ENCODE measurements at places on chromosomes 7 and 10. TPM values are rescaled to one million over a fixed set of nuclear protein-coding genes. Genes with fewer than 3 reads are reported as not detected.
A peak's percentile ranks its signal among the peaks of the same experiment; 100 is the strongest.

GSTO2 gene
- total RNA-seq = 3.0 TPM

DNA sequence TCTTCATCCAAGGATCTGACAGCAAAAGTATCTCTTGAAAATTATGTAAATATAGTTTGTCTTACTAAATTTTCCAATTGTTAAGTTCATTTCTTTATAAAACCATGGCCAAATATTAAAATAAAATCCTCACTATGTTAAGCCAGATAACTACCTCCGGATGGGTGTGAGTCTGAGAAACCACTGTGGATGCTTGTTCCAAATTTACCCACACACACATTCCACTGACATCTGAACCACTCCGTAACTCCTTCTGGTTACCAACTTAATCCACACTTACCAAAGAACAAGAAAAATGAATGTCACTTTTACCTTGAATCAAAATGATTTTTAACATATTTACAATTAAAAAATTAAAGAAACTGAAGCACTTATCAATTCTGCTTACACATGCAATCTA lies 19.7 kb downstream of the CYTH3 start:
- H3K36me3 ChIP-seq = no peaks in the 10 kb centered on the region
- H3K4me1 ChIP-seq = peaks cover 78% of the 10 kb centered on the region
- H3K4me3 ChIP-seq = peak overlapping the region; percentile 15
- no peaks in the 10 kb centered on the region for H3K27me3 ChIP-seq
- peak overlapping the region; percentile 36 for H3K27ac ChIP-seq

DNA sequence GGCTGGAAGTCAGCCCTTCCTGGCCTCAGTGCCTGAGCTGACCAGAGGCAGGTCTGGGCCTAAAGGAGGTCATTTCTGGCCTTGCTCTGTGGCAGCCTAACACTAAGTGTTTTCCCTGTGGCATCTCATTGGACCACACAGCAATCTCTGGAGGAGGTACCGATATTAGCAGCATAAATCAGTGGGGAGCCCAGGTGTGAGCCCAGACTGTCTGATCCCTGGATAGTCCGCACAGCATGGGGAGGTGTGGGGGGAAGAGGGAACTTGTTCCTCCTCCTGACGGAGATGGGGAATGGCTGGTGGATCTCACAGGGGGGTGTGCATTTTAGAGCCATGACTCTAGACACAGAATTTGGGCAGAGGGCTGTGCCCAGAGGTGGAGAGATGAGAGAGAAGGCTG lies 11.0 kb upstream of the PPIF start:
- no peaks in the 10 kb centered on the region for H3K27me3 ChIP-seq
- peaks cover 14% of the 10 kb centered on the region for H3K4me1 ChIP-seq
- no peak for DNase-seq
- H3K36me3 ChIP-seq = no peaks in the 10 kb centered on the region
- H3K4me3 ChIP-seq = no peak overlapping the region

DNA sequence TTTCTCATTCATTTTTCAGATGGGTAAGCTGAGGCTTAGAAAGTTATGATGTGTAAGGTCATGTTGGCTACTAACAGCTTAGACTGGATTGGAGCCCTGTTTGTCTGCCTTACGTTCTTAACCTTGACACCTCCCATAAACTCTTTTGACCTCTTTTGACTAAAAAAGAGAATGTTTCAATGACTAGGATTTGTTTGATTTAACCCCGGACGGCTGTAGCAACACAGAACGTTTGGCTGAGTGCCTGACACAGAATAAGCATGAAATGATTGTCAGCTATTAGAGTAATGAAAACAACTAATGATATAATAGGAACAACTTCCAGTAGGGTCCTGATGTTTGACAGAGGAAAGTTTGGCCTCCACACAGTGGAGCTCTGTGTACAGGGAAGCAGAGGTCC lies 83.3 kb upstream of the PDZD8 start:
- no peak overlapping the region for H3K4me3 ChIP-seq
- no peak for DNase-seq
- H3K27me3 ChIP-seq = no peaks in the 10 kb centered on the region
- H3K27ac ChIP-seq = no peak overlapping the region

- H3K4me3 ChIP-seq = no peak overlapping the region
- peaks cover 66% of the 10 kb centered on the region for H3K36me3 ChIP-seq
- H3K4me1 ChIP-seq = peaks cover 55% of the 10 kb centered on the region
- DNase-seq = no peak
Measured at GRCh38 chr10:29470355-29470705, 164.4 kb downstream of the SVIL start.

DNA sequence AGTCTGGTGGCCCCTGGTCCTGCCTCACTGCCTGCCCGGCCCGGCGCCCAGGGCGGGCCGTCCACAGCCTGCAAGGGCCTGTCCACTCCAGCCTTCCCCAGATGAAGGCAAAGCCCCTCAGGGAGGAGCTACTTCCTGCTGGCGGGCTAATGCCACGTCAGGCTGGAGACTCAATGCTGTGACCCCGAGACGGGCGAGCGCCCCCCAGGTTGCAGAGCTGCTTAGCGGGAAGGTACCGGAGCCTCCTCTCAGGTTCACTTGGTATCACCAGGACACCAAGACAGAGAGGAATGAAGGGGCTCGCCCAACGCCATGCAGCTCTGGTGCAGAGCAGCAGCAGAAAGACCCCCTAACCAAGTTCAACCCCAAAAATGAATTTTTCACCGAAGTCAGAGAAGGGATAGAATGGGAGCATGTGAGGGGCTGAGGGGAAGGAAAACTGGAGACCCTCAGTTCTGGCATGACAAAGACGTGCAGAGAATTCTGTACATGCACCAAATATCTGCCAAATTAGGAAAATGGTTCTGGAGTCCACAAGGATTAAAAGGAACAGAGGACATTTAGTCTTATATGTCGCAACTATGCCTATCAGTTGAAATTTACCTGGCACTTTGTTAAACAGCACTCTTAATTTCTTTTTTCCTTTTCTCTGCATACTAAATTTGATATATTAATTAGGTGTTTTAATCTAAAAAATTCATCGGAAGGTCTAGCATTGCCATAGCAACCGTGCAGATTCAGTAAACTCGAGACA lies 2.8 kb downstream of the STK32C start:
- no peaks in the 10 kb centered on the region for H3K27me3 ChIP-seq
- peaks cover 17% of the 10 kb centered on the region for H3K4me1 ChIP-seq
- no peaks in the 10 kb centered on the region for H3K36me3 ChIP-seq
- H3K4me3 ChIP-seq = no peak overlapping the region
- no peak overlapping the region for H3K27ac ChIP-seq
- no peak for DNase-seq

- H3K4me3 ChIP-seq = no peak overlapping the region
- H3K36me3 ChIP-seq = no peaks in the 10 kb centered on the region
- H3K27ac ChIP-seq = no peak overlapping the region
- DNase-seq = no peak
Measured at GRCh38 chr10:35690534-35690933, 48.4 kb upstream of the FZD8 start.

GRCh38 chr10:13684806-13685482 lies 98.2 kb downstream of the PRPF18 start:
- peak overlapping the region; percentile 71 for H3K27ac ChIP-seq
- H3K4me1 ChIP-seq = peaks cover 42% of the 10 kb centered on the region
- H3K36me3 ChIP-seq = no peaks in the 10 kb centered on the region
- no peak for DNase-seq

DNA sequence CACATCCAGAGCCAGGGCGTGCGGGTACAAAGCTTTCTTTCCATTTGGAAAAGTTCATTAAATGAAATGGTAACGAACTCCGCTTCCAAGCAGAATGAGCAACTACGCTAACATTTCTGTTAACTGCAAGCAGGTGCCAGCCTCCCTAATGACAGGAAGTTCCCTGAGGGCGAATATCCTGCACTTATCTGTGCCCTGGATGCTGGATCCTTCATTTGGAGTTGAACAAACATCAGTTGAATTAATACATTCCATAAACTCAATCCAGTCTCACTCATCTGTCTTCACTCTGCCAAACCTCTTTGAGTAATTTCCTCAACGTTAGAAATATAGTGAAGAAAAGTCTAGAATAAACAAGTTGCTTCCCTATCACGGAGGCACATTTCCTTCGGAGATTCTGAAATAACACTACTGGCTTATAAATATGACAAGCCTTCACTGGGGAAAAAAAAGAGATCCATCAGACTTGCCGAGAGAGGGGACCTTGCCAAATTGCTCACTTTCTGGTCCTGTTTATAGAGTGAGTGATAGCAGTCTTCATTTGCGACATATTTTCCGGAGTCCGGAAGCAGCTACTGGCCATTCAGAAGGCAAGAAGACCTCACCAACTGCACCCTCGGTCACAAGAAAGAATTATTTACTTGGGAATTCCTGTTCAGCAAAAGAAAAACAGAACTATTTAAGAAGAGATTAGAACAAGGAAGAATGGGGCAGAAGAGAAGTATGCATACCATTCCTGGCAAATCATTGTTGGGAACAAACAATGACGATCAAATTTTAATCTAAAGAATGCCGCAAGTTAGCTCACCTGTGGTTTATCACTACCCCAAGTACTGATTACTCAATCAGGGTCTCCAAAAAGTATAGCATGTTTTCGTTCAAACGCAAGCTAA lies 196.4 kb downstream of the FAM107B start:
- H3K27ac ChIP-seq = peak overlapping the region; percentile 66
- peaks cover 24% of the 10 kb centered on the region for H3K4me1 ChIP-seq
- no peaks in the 10 kb centered on the region for H3K36me3 ChIP-seq
- H3K27me3 ChIP-seq = no peaks in the 10 kb centered on the region

DNA sequence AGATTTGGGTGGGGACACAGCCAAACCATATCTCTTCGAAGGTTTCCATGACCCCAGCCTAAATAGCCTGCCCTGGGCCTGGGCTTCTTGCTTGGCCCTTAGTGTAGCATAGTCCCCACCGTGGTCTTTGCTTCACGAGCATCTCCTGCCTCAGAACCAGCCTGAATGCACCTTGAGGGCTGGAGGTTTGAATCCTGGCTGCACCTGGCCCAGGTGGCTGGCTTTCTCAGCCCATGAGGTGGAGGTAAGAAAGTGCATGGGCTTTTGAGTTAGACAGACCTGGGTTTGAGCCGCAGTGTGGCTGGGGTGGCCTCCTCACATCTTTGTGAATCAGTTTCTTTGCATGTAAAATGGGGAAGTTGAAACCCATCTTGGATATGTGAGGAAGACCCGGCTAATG lies 24.2 kb upstream of the PCBD1 start:
- H3K36me3 ChIP-seq = no peaks in the 10 kb centered on the region
- no peak for DNase-seq
- H3K27me3 ChIP-seq = no peaks in the 10 kb centered on the region
- no peak overlapping the region for H3K4me3 ChIP-seq

TLX1 gene
- not detected for total RNA-seq

EGFR gene
- total RNA-seq = 54.8 TPM

DNA sequence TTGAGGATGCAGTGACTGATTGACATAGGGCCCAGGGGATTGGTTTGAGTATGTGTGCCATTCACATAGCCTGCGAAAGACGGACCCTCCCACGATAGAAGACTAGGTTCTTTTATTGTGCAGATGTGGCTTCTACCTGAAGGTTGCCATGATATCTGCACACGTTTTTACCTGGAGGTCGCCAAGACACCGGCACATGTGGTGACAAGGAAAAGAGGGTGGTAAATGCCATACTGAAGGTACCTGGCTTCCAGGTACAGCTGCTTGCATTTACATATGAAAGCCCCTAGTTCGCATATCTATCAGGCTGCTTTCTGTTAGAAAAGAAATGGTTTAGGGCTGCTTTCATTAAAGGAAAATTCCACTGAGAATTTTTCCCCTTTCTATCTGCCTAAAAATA lies 43.6 kb downstream of the ZNF22 start:
- no peak overlapping the region for H3K4me3 ChIP-seq
- H3K36me3 ChIP-seq = no peaks in the 10 kb centered on the region
- H3K27ac ChIP-seq = no peak overlapping the region

MYO3A gene
- total RNA-seq = 0.49 TPM

- no peak overlapping the region for H3K4me3 ChIP-seq
- H3K27me3 ChIP-seq = no peaks in the 10 kb centered on the region
- no peak for DNase-seq
Measured at GRCh38 chr10:57846307-57847065, 421.2 kb downstream of the IPMK start.

GRCh38 chr7:106134241-106134640 lies 22.1 kb upstream of the SYPL1 start:
- no peaks in the 10 kb centered on the region for H3K36me3 ChIP-seq
- no peak for DNase-seq
- H3K4me3 ChIP-seq = no peak overlapping the region
- no peaks in the 10 kb centered on the region for H3K27me3 ChIP-seq
- no peak overlapping the region for H3K27ac ChIP-seq

CLCN1 gene
- total RNA-seq = not detected

HTR5A gene
- not detected for total RNA-seq

- no peak for DNase-seq
- peak overlapping the region; percentile 51 for H3K4me3 ChIP-seq
- H3K27me3 ChIP-seq = no peaks in the 10 kb centered on the region
- H3K27ac ChIP-seq = peak overlapping the region; percentile 91
Measured at GRCh38 chr7:47576031-47576865, 5.7 kb downstream of the TNS3 start.

DNA sequence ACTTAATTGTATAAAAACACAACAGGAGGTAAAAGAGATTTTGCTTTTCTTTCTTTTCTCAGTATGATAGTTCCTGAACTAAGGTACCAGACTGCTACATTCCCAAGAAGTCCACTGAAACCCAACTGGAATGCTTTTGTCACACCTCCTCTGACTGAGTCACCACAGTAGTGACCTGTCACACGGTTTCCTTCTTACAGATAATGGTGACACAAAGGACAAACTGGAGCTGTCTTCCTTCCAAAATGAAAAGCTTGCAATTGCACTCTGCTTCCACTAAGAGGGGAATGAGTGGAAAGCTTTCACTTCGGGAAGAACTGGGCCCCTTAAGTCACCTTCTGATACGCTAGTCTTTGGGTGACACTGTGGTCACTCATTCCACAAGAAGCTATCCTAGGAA lies 122.2 kb downstream of the KMT2E start:
- H3K36me3 ChIP-seq = peaks cover 13% of the 10 kb centered on the region
- H3K27me3 ChIP-seq = no peaks in the 10 kb centered on the region
- no peaks in the 10 kb centered on the region for H3K4me1 ChIP-seq
- no peak for DNase-seq

GRCh38 chr10:109588259-109588658 lies 335.1 kb downstream of the XPNPEP1 start:
- no peak overlapping the region for H3K27ac ChIP-seq
- H3K27me3 ChIP-seq = no peaks in the 10 kb centered on the region
- H3K36me3 ChIP-seq = no peaks in the 10 kb centered on the region
- H3K4me3 ChIP-seq = no peak overlapping the region

- DNase-seq = no peak
- H3K4me1 ChIP-seq = peaks cover 12% of the 10 kb centered on the region
- no peak overlapping the region for H3K27ac ChIP-seq
- no peaks in the 10 kb centered on the region for H3K27me3 ChIP-seq
- H3K4me3 ChIP-seq = no peak overlapping the region
Measured at GRCh38 chr10:99435986-99436638, 5.7 kb upstream of the GOT1 start.

DNA sequence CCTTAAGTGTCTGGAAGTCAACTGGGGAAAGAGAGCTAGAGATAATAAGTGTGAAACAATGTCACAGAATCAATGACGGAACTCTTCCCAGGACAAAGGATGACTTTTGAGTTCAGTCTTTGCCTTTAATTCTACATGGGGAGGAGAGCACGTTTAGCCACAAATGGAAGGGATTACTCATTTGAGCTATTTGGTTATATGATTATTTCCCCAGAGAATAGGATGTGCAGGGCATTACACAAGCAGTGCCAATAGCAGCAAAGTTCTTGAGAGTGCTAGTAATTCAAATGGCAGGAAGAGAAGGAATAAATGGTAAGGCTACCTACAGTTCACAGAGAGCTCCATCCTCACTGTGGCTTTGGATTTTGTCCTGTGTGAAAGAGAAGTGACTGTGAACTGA lies 6.0 kb downstream of the EGFR start:
- no peak overlapping the region for H3K4me3 ChIP-seq
- no peaks in the 10 kb centered on the region for H3K27me3 ChIP-seq
- DNase-seq = no peak
- no peaks in the 10 kb centered on the region for H3K36me3 ChIP-seq
- H3K4me1 ChIP-seq = peaks cover 28% of the 10 kb centered on the region

CFAP46 gene
- total RNA-seq = not detected
